ENCODE measurements at places on chromosomes 11 and 22.

DNA sequence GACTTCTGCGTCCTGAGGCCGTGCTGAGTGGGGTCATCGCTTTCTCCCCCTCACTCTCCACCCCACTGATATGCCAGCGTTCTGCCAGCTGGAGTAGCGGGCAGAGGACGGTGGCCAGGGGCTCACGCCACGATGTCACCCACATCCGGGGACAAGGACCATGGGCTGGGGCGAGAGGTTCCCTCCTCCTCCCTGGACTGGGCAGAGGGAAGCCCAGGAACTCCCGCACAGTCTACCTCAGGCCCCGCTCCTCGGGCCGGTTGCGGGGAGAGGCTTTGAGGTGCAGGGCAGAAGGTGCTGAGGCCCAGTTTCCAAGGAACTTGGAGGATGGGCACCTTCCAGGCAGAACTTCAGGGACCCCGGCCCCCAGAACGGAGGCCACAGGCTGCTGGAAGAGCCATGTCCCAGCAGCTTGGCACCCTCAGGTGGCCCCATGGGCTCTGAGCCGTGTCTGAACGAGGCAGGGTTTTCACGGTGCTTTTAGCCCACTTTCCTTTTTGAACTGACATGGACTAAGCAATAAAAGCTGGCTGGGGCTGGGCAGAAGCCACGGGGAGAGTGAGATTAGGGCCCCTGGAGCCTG is 25.4 kb downstream of the ADAMTS15 start:
- DNase-seq: no peak

DNA sequence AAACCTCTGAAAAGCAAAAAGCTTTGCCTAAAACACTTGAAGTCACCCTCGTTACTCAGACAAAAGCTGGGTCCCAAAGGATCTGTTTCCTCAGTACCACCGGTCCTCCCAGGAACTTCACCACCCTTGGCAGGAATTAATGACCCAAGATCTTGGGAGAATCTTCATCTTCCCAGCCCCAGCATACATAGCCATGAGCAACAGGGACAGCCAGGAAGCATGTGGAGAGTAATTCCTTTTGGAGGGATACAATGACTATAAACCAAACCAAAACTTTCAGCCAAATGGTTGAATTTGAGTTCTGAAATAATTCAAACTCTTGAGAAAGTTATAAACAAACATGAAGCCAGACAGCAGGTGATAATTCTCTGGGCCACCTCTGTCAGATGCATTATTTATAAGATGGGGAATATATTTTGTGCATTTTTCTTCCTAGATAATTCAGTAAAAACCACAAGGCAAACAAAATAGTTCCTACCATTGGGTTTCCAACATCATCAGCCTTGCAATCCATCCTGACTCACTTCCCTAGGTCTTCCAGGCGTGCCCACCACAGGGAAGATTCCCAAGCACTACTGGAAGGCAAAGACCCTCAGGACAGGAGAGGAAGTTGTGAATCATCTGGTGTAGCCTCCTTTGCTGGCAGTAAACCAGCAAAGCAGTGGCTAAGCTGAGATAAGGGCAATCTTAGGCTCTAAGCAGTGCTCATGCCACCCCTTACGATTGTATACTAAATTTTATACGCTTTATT is 71.7 kb upstream of the DRD2 start:
- no peak for DNase-seq

DNA sequence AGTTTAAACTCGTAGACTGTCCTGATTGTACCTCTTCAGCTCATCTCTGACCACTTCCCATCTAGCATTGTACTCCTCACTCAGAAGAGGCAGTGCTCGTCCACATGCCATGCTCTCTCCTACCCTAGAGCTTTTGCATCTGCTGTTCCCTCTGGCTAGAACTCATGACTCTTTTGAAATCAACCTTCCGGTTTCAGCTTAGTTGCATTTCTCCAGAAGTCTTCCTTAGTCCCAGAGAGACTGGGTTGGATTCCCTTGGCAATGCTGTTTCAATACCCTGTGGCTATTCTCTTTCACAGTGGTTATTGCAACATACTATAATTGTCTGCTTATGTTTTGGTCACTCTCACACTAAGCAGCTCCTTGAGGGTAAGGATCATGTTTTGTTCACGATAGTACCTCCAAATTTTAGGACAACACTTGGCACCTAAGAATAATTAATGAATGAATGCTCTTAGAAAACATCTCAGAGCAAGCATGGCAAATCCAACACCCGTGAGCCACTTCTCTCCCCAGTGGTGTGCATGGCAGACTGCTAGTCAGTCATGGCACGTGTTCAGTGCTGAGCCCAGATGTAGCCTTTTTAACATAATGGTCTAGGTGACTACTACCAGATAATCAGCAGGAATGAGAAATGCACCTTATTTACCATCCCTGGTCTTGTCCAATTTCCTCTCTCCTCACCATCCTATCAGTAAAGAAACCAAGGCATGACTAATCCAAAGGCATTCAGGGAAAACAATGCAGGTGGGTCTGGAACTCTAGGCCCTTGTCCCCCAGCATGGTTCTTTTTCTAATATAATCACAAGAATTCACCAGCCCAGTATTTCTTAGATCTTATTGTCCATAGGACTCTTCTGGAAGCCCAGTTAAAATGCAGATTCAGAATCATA is 14.5 kb downstream of the SEPTIN3 start:
- DNase-seq: no peak

- DNase-seq: no peak
Observed at GRCh38 chr11:100630898-100631297, 56.2 kb upstream of the ARHGAP42 start.

- no peak for DNase-seq
Observed at GRCh38 chr11:117020869-117021564, 77.2 kb downstream of the SIK3 start.

DNA sequence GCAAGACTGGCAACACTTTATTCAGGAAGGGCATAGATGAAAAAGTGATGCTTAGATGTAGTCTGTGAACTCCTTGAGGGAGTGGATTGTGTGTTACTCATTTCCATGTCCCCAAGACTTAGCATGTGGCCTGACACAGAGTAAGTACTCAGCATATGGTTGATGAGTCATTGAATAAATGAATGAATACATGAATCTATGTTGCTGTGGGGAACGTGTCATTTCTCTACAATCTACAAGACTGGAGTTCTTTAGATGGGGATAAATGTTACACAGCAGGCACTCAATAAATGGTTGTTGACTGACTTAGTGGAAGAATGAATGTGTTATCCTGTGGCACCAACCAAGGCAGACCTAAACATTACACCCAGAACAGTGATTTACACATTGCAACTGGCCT is 17.9 kb downstream of the BPIFC start:
- no peak for DNase-seq

DNA sequence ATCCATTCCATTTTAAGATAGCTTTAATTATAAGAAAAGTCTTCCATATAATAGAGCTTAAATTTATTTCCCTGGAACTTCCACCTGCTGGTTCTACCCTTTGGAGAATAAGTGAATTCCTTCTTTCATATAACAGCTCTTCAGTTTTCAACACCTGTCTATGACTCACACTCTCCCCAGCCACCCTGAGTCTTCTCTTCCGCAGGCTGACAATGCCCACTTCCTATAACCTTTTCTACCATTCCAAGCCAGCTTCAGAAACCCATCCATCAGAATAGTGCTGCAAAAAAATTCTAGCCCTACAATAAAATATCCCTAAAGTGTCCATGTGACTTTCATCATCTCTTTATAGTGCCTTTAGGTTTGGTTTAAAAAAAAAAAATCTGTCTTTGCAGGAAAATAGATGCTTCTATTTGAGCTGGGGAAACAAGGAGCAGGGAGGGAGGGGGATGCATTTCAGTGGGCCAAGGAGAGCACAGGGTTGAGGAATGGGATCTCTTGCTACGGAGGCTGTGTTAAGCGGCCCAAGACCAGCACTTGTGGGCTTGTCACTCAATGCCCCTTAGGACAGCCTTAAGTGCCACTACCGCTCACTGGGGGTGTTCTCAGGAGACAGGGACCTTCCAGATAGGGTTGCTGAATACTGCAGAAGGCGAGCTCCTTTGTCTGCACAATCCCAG is 178.6 kb downstream of the DSCAML1 start:
- DNase-seq: no peak

DNA sequence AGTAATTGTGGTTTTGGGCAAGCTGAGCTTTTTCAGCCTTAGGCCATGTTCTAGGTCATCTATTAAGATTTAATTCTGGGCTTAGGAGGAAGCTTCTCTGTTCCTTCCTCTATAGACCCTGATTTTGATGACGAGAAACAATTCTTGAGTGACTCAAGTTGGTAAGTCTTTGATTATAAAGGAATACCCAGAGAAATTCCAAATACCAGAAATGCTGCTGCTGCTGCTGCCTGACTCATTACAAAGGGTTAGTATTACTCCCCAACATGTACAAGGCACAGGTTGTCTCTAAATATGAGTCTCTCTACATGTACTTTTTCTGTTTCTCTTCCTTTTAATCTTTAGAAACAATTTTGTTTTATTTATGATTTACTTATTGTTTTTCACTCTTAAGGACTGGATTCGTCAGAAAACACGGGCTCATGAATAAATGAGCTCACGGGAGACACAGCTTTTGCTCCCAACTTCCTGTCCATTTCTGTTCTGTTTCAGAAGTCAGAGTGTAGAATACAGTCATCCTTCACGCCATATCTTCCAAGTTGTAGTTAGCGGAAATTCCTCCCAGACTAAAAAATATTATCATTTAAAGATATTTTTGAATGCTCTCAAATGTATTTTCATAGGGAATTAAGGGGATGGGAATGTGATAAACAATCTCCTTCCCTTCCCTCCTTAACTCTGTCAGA is 31.8 kb upstream of the RBMXL2 start:
- DNase-seq: no peak

DNA sequence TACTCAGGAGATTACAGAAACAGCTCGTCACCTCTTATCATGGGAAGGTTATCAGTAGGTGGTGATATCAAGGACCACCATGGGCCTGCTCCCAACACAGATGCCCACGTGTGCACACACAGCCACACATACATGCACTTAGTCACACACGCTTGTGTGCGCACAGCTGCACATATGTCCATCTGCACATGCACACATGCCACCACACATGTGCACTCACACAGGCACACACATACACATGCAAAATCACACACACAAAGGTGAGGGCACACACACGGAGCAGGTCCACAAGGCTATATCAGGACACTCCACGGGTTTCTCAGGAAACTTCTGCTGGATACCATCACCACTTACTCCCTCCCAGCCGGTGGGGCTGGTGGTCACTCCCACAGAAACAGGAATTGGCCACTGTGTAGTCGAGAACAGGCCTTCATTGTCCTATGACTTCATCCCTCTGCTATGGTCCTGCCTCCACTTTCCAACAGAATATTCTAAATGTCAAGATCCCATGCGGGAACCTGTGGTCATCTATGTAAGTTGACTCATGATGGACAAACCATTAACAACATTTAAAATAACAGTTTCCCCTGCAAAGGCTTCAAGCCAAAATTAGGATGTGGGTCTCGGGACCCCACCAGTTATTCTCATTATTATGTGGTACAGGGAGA is 2.2 kb downstream of the C11orf24 start:
- no peak for DNase-seq

DNA sequence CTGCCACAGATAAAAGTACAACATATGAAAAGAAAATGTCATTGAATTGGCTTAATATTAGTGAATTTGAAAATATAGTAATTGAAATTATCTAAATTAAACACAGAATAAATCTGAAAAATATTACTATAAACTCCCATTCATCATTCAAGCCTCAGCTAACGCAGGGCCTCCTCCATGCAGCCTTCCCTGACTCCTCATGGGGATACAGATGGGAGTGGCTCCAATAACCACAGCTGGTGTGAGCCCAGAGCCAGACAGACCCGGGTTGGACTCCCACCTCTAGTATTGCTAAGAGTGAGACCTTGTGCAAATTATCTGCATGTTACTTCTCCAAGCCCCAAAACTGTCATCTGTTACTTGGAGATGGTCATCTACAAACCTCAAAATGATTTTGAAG is 44.9 kb downstream of the CSF2RB start:
- no peak for DNase-seq

- no peak for DNase-seq
Observed at GRCh38 chr11:37647767-37648166, 1049.7 kb upstream of the RAG2 start.

DNA sequence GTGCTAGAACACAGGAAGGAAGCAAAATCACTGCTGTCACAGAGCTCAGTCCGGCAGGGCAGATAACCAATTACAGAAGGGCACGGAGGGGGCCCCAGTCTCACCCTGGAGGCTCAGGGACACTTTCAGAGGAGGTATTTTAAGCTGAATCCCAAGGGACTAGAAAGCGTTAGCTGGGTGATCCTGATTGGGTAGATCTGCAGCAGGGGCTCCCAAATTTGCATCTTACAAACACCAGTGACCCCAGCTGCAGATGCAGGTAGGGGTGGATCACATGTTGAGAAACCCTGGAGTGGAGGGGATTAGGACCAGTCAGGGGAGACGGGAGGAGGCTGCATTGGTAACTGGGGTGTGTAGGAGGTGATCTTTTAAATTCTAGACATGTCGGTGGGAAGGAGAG is 91.4 kb downstream of the CSNK2A3 start:
- no peak for DNase-seq

GRCh38 chr11:46387456-46387855 is 4.1 kb downstream of the CHRM4 start:
- DNase-seq: no peak

DNA sequence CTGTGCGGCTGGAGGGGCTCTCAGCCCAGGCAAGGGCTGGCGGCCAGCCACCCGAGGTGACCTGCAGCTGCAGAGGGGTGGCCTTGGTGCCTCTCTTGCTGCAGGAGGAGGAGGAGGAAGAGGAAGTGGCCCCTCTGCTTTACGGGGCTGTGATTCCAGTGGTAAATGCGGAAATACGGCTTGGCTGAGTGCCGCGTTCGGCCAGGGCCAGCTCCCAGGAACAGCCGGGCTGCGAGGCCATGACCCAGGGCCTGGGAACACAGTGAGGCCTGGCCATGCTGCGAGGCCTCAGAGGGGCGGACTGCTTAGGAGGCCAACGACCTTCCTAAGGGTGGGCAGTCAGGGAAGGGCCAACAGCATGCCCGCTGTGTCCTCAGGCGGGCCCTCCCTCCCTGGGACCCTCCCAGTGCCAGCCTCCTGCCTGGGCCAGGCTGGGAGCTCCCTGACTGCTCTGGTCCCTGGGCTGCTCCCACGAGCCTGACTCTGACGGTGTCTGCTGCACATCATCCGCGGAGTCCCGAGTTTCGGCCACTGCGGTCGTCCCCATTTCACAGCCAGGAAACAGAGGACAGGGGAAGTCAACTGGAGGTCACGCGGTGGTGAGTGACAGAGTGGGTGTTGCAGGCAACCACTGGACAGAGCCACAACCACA is 20.8 kb upstream of the PPARA start:
- no peak for DNase-seq

Data from activated CD4-positive, alpha-beta T cell treated with anti-CD3 and anti-CD28 coated beads, Interleukin-2, amount 50 U/mL, for 48 hours (primary cell).